ENCODE measurements at places on chromosomes 11 and 22.

GRCh38 chr11:32374261-32374711 lies 61.1 kb downstream of the WT1 start:
- DNase-seq, result peak; percentile 25

GRCh38 chr11:12409621-12410005 lies 32.2 kb downstream of the PARVA start:
- no peak for DNase-seq

GRCh38 chr11:69388661-69389060 lies 92.8 kb upstream of the LINC01488 start:
- no peak for DNase-seq

- no peak for DNase-seq
Observed at GRCh38 chr11:85569525-85569924, 57.6 kb downstream of the DLG2 start.

GRCh38 chr11:94513091-94513490 lies 830 bp downstream of the C11orf97 start:
- no peak for DNase-seq

GRCh38 chr22:42190274-42190673 lies 59.7 kb upstream of the CYP2D6 start:
- DNase-seq, result no peak

- DNase-seq, result no peak
Observed at GRCh38 chr11:15969701-15970329, 386.5 kb downstream of the SOX6 start.

DNA sequence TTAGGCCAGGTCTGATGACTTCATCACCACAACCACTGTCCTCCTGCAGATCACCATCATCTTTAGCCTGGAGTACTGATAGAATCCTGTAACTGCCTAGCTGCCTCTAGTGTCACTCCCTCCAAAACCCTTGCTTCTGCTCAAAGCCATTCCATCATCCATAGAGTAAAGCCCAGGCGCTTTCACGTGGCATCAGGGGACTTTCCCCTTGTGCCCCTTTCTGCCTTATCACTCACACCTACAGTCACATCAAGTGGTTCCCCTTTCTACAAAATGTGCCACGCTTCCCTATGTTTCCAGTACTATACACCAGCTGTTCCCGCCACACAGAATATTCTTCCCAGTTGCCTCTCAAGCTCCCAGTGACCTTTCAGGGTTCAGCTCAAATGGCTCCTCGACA lies 75.9 kb downstream of the MN1 start:
- DNase-seq, result no peak

GRCh38 chr11:88597387-88597786 lies 259.9 kb upstream of the CTSC start:
- DNase-seq, result no peak

All from neural crest cell (in vitro differentiated cells).